Choroid plexus epithelial cell (primary cell): ENCODE measurements at places on chromosomes 1 and 21.
A peak's percentile ranks its signal among the peaks of the same experiment; 100 is the strongest.

GRCh38 chr1:90710579-90711536, 6.2 kb downstream of the BARHL2 start:
- DNase-seq = no peak

GRCh38 chr1:55813618-55814017, 598.5 kb upstream of the USP24 start:
- peak; percentile 88 for DNase-seq

DNA sequence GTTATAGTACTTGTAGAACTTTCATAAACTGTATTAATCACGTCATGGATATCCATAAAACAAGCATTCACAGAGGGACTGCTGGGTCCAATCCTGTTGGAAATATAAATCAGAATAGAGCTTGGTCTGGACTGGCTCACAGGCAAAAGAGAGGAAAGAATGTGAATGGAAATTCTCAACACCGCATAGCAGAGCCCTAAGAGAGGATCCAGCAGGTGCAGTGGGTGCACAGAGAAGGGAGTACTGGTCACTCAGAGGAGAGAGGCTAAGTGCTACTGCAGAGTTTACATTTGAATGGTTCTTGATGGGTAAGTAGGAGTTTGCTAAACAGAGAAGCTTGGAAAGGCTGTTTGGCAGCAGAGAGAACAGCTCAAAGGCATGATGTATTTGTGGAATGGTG, 231.7 kb downstream of the PAPPA2 start:
- no peak for DNase-seq

DNA sequence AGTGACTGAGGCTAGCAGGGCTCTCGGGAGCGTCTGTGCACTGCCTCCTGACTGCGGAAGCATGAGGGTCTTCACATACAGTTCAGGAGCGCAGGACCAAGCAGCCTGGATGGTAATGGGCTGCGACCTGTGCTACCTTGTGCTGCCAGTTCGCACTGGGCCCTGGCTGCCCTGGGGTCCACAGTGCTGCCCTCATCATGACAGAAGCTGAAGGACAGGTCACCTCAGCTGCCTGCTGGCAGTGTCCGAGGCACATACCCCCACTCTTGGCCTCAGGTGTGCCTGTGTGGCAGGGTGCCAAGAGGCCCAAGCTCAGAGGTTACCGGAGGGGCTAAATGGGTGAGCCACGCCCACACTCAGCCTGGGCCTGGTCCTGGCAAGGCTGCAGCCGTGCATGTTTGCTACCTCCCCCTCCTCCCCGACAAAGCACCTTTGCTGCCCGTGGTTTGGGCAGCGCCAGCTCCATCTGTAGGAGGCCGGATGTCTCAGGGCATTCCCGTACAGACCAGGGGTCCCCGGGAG, 4.4 kb downstream of the JMJD4 start:
- no peak for DNase-seq

GRCh38 chr21:41863439-41863740, 15.8 kb downstream of the PRDM15 start:
- no peak for DNase-seq

- DNase-seq = peak; percentile 70
Measured at GRCh38 chr1:110783292-110783918, 89.5 kb upstream of the CD53 start.

DNA sequence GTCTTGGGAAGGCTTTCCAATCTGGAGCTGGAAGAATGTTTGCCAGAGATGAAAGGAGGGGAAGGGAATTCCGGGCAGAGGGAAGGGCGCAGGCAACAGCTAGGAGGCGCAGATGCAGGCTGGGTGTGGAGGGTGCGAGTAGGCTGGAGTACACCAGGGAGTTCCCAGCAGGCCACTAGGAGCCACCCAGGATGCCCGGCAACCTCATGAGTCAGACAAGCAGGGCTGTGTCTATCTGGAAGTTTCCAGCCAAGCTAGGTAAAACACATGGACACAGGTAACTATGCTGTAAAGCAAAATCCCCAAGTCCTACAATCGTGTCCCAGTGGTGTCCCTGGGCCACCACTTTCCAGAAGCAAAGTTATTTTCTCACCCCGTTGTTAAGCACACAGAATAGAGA, 990 bp upstream of the NBL1 start:
- peak; percentile 58 for DNase-seq

DNA sequence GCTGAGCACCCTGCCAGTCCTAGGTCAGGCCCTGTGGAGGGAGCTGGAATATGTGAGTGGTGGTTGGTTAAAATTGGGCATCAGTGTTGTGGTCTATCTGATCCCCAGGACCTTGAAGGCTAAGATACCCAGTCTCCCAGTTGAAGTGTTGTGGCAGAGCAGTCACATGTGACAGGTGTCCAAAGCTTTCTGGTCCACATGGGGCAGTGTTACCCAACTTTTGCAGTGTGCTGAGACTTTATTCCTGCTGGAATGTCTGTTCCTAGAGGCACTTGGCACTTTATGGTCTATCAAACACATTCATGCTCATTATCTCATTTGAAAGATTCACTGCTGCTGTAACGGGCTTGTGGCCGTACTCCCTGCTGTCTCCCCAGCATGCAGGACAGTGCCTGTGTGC, 21.0 kb upstream of the LORICRIN start:
- no peak for DNase-seq

GRCh38 chr1:39294531-39294930, 90.0 kb downstream of the MACF1 start:
- DNase-seq = no peak

DNA sequence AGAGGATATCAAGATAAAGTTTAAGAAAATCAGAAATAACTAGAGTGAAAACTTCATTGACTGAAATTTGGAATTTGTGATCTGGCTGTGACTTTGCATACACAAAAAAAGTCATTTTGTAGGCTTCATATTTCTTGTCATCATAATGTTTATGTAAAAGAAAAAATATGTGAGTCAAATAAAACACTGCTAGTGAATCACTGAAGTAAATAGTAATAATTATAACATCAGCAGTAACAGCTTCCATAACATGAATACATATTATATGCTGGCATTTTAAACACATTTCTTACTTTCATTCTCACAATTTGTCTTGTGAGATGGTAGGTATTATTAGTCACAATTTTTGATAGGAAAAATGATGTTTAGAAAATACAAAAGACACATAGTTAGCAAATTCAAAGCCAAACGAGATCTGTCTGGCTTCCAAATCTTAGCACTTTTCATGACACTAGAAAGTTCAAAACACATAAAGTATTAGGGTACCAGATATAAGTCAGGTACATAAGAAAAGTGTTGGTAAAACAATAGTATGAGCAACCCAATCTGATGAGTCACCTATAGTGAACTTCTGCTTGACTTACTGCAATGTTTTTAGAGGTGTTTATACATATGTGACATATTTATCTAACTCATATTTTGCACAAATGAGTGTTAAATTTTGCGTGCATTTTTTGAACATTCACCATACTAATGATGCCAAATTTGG, 241.0 kb upstream of the SNX7 start:
- peak; percentile 35 for DNase-seq

DNA sequence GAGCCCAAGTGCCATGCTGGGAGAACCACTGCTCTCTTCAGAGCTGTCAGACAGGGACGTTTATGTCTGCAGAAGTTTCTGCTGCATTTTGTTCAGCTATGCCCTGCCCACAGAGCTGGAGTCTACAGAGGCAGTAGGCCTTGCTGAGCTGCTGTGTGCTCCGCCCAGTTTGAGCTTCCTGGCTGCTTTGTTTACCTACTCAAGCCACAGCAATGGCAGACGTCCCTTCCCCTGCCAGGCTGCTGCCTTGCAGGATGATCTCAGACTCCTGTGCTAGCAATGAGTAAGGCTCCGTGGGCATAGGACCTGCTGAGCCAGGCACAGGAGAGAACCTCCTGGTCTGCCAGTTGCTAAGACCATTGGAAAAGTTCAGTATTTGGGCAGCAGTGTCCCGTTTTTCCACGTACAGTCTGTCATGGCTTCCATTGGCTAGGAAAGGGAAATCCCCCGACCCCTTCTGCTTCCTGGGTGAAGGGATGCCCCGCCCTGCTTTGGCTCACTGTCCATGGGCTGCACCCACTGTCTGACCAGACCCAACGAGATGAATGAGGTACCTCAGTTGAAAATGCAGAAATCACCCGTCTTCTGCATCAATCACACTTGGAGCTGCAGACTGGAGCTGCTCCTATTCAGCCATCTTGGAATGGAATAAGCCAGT, 31.9 kb downstream of the CYP4B1 start:
- no peak for DNase-seq

DNA sequence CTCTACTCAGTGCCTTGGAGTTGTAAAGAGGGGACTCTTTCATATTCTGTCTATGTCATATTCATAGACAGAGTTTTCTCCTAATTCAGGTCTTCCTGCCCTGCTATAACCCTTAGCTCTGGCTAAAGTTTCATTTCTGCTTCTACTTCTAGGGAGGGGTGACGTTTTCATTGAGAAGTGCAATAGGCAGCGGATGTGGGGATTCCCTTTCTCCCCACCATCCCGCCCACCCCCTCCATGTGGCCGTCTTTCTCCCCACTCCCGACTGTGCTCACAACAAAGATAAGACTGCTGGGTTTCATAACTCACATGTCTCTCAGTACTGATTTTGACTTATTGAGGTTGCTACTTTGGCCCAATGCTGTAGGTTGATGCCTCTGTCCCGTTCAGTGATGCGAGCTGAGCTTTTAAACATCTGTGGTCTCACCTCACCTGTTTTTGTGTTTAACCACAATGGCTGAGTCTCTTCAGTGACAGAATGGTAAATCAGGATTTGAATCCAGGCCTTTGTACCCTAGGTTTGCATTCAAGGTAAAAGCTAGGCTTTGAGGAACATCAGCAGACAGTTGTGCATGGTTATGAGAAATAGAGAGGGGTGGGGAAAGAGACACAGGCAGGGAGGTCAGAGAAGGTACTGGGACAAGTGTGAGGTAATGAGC, 7.8 kb upstream of the KIF14 start:
- no peak for DNase-seq

GRCh38 chr1:204104331-204105130, 31.6 kb downstream of the SOX13 start:
- peak; percentile 39 for DNase-seq

DNA sequence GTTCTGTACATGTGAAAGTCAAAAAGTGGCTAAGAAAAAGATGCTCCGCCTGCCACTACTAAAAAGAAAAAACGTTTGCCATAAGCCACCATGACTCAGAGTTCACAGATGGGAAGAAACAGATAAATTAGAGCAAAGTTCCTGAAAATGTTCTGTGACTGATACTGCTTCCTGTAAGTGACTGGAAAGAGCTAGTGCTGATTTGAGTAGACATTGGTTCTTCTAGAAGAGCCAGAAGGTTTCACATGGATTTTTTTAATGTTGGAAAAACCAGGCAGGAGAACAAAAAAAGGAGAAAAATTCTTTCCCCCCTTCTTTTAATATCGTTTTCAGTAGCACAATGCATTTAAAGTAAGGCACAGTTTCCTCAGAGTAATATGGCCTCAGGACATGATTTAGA, 221.4 kb downstream of the HLX start:
- peak; percentile 67 for DNase-seq

GRCh38 chr1:53582211-53583020, 123.2 kb downstream of the DMRTB1 start:
- no peak for DNase-seq

GRCh38 chr1:198638441-198638840, 399 bp upstream of the PTPRC start:
- DNase-seq = no peak

DNA sequence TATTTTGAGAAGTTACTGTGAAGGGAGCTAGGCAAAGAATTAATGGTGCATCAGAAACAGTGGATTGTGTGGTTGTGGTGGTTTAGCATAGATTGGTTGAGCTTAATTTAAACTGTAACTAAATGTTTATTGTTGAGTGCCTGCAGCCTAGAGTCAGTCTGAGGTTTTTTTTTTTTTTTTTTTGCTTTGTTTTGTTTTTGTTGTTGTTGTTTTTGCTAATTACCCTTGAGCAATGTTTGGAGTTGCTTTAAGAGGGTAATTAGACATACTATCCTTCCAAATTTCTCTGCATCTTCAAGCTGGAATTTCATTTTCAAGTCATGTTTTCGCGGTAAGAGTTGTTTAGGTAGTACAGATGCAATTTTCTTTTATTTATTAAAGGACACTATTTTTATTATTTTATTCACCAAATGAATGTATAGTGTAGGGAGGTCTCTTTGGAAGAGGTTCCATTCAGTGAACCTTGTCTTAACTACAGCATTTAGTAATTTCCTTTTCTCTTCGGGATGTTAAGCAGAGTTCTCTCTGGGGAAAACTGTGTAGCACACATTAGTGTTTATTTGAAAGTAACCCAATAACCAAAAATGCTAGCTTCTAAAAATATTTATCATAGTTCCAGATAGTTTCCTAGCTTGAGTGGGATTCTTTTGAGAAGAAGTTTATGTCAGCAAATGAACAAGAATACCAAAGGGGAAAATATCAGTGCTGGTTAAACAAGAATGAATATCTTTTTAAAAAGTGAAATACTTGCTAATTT, 82.3 kb downstream of the CLIC4 start:
- peak; percentile 55 for DNase-seq

DNA sequence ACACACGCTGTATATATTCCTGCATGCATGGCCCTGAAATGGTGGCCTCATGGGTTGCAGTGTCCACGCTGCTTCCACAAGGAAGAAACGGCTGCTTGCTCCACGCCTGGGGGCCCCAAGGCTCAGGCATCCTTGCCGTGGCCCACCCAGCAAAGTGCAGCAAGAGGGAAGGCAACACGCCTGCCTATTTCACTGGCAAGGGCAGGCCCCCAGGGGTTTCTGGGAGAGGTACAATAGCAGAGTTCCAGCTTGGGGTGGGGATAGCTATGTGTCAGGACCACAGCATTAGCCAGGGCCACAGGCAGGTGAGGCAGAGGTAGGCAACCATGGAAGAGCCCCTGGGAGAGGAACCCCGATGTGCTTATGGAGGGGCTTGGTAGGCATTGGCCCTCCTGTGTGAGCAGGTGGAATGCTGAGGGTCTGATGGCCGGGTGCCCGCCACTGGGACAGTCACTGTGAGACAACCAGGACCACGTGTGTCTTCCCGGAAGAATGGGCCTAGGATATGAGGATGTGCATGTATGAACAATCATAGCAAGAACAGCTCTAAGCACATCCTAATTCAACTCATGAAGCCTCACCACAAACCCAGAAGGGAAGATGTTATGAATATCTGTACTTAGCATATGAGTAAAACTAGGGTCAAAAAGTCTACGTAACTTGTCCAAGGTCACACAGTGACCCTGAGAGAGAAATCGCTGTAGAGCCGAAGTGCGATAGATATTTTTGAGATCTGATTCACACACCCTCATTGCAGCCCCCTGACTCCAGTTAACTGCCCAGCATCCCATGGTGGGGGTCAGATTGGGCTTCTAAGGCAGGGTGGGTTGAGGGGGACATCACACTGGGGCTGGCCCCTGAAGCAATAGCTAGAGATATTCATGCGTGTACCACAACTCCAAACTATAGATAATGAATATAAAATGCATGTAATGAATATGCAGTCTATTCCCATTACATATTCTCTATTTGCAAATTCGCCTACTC, 11.8 kb downstream of the TFF2 start:
- no peak for DNase-seq

GRCh38 chr1:74779750-74780149, 46.8 kb downstream of the TYW3 start:
- DNase-seq = no peak

DNA sequence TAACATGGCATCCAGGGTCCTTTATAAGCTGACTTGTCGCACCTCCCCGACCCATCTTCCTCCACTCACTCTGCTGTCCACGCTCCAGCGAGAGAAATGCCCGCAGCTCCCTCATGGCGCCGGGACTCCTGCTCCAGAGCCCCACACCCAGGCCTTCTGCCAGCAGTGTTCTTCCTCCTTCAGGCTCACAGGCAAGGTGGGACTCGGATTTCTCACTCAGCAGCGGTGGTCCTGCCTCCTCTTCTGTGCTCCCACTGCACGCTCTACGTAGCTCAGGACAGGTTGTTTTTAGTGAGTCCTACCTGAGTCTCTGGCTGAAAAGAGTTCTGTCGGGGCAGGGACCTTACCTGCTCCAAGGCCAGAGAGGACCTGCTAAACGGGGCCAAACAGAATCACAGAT, 11.2 kb downstream of the THEMIS2 start:
- DNase-seq = no peak
